Kidney (tissue), 22 donors: ENCODE measurements at places on chromosomes 1 and 21.

- no peak for DNase-seq
Observed at GRCh38 chr1:65703853-65704252, 88.8 kb upstream of the PDE4B start.

DNA sequence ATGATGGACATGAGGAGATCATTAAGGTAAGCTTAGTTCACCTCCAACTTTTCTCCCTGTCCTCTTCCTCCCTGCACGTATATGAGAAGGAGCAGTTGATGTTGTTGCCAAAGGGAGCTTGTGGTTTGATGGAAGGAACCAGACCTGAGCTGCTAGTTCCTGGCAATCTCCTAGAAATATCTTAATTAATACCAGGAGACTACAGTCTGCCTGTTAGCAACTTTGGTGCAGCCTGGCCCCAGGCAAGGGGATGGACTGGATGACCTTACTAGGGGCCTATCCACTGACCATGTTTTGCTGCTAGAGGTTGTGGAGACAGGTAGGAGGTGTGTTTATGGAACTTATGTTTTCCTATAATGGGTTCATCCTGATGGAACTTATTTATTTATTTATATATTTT, 22.6 kb downstream of the TUFT1 start:
- no peak for DNase-seq

DNA sequence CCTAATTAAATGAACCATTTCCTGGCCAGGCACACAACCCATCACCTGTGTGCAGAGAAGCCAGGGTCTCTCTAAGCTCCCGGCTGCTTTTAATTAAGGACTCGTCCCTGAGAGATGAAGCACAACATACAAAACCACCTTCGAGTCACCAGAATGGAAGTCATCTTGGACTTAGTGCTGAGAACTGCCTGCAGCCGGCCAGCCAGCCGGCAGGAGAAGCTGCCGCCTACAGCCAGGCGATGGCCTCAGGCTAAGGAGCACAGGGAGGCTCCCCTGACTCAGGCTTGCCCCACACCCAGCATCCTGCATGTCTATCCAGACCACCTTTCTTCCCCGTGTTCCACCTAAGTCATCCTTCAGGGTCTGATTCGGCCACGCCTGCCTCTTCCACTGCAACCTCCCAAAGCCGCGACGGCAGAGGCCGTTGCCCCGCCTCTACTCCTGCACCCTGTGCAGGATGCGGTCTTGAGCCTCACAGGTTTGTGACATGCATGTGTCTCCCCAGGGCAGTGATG, 83.6 kb downstream of the SLC66A1 start:
- DNase-seq = no peak

- DNase-seq = no peak
Observed at GRCh38 chr1:215543191-215543606, 23.9 kb upstream of the KCTD3 start.

DNA sequence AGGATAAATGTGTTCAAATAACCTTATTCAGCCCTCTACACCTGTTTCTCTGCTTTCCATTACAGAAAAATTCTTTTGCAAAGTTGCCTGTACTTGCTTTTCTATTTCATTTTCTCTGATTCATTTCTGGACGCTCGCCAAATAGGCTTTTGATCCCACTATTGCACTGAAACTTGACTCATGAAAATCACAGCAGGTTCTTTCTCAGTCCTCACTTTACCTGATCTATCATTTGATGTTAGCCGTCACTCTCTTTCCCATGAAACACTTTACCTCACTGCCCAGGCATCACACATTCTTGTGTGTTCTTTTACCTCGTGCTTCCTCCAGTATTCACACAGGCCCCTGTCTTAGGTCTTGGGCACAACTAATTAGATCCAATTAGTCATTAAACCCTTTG, 26.2 kb downstream of the HSPA13 start:
- DNase-seq = no peak

- no peak for DNase-seq
Observed at GRCh38 chr21:34715518-34715917, 46.7 kb downstream of the CLIC6 start.

- DNase-seq = no peak
Observed at GRCh38 chr1:2499986-2500596, 24.0 kb downstream of the PLCH2 start.

- DNase-seq = no peak
Observed at GRCh38 chr1:119632103-119632490, 16.0 kb downstream of the ZNF697 start.

DNA sequence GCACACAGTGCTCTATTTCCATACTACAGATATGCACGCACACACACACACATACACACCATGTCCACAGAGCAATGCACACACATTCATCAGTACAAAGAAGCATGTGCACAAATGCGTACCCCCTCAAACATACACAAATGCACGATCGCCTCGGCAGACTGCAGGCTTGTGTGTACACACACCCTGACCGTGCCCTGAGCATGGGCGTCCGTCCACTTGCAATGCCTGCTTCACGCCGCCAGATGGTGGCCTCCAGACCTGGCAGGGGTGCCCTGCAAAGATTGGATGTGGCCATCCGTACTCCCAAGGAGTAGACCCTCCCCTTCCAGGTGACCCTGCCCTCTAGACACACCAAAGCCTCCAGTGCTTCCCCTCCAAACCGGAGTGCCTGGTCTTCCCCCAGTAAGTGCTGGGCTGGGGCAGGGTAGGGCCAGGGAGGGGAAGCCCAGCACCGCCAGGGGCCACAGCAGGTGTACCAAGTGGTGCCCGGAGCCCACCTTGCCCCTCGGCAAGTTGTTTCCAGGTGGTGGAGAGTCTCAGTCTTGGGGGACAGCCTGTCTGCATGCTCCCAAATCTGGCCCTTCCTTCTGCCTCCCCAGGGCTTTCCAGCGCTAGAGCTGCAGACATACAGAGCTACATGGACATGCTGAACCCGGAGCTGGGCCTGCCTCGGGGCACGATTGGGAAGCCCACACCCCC, 20.6 kb downstream of the ESPN start:
- DNase-seq = no peak

GRCh38 chr1:96473791-96474434, 247.7 kb upstream of the PTBP2 start:
- DNase-seq = no peak

DNA sequence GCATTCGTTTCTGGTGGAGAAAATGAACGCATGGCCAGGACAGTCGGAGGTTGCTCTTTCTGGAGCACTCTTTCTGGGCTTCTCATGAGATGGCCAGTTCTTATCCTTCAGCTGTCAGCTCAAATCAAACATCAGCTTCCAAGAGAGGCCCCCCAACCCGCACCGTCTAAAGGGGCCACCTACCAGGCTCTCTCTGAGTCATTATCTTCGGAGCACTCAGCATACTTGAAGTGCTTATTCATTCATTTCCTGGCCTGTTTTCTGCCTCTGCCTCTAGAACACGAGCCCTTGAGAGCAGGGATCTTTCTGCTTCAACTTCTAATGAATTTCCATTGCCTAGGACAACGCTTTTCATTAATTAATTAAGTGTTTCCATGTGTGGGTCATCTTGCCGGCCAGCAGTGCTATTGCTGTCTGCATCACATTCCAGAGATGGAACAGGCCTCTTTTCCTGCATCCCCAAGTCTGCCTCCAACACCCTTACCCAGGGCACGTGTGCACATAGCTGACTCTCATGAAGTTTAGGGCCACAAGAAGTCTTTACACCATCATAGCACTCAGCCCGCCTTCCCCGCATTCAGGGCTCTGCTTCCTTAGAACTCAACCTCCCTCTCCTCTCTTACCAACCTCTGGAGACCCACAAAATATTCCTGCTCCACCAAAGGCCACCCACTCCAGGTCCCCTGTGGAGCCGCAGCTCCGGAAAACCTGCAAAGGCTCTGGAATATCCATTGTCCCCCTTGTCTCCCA, 52.1 kb upstream of the LAPTM5 start:
- no peak for DNase-seq

- DNase-seq = no peak
Observed at GRCh38 chr1:220182111-220182510, 88.2 kb downstream of the IARS2 start.
